ENCODE measurements at places on chromosomes 3 and 15.

GRCh38 chr3:103410231-103410630 is 975.4 kb downstream of the ZPLD1 start:
- no peak for DNase-seq

GRCh38 chr3:157718800-157719199 is 215.6 kb upstream of the VEPH1 start:
- DNase-seq: no peak

GRCh38 chr3:143256416-143256815 is 136.8 kb downstream of the CHST2 start:
- DNase-seq: no peak

DNA sequence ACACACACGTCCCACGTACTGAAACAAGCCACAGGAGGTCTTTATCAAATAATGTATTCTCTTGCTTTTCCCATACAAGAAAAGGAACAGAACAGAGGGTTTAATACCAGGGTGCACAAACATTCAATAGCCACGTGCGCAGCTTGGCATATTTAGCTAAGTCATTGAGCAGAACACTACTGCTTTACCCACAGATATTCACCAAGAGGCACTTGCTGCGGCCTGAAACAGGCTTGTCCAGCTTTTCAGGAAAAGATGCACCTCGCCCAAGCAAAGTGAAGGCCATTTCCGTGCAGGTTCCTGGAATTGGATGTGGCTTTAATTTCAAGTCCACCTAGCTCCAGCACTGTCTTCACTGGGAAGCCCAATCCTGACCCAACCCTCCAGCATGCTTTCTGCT is 17.6 kb downstream of the ZDHHC3 start:
- DNase-seq: no peak

GRCh38 chr3:32104492-32104891 is 1.9 kb upstream of the GPD1L start:
- DNase-seq: no peak

GRCh38 chr15:91380114-91380513 is 280.1 kb downstream of the SV2B start:
- DNase-seq: no peak

DNA sequence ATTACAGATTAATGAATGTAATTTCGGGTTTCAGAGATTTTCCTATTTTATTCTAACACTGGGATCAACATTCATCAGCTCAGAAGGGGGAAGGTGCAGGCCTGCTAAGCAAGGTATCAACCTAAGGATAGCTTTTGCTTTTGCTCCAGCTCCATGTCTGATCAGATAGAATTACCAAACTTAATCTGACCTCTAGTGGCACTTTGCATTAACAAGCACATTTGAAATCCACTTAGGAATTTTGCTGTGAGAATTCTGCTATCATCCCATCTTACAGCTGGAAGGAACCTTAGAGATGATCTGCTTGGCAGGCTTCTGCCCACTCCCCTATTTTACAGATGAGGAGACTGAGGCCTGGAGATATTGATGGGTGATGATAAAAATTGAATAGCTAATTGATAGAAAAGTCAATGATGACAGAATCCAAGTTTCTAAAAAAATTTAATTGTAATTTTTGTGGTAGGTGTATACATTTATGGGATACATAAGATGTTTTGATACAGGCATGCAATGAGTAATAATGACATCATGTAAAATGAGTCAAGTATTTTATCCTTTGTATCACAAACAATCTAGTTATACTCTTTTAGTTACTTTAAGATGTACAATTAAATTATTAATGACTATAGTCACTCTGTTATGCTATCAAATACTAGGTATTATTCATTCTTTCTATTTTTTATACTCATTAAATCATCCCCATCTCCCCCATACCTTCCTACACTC is 209.2 kb upstream of the ZPLD1 start:
- DNase-seq: no peak

DNA sequence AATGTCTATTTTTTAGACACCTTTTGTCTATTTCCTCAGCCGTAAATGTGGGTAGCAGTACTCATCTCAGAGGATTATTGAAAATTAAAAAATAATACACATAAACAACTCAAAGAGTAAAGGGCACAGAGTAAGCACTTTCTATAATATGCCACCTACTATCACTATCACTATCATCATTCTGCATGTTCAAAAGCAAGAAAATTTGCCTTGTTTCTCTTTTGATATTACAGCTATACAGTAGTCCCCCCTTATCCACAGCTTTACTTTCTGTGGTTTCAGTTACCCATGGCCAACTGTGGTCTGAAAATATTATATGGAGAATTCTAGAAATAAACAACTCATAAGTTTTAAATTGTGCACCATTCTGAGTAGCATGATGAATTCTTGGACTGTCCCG is 27.7 kb downstream of the CLASP2 start:
- DNase-seq: no peak

DNA sequence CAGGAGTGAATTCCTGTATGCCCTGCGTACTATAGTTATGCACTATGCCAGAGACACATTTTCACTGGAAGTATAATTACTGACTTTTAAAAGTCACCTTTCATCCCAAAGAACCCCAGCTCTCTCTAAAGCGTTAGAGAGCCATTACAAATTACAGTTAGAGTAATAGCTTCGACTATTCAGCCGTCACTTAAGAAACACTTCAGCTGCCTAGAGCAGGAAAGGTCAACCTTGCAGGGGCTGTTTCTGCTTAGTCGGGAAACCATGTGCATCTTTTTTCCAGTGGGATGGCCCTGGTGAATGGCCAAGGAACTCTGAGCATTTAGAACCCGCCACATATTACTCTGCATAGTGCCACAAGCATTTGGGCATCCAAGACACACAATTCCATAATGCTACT is 235.9 kb downstream of the ARRDC4 start:
- no peak for DNase-seq

- DNase-seq: no peak
These were observed 74.4 kb downstream of the MGLL start for GRCh38 chr3:127747751-127748521.

GRCh38 chr3:119817071-119817470 is 35.2 kb downstream of the NR1I2 start:
- no peak for DNase-seq

DNA sequence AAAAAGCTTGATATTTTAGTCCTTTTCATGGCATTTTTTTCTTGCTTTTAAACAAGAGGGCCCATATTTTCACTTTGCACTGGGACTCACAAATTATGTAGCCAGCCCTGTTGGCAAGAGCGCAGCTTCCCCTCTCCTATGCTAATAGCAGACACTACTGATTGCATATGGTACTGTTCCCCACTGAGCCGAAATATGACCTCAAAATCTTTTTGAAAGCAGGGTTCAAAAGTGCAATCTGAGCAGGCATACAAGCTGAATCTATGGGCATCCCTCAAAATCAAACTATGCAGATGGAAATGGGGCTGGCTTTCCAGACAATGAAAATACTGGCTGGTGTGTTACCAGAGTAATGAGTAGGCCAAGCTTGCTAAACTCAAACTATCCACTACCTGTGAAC is 225.2 kb upstream of the SETMAR start:
- no peak for DNase-seq

DNA sequence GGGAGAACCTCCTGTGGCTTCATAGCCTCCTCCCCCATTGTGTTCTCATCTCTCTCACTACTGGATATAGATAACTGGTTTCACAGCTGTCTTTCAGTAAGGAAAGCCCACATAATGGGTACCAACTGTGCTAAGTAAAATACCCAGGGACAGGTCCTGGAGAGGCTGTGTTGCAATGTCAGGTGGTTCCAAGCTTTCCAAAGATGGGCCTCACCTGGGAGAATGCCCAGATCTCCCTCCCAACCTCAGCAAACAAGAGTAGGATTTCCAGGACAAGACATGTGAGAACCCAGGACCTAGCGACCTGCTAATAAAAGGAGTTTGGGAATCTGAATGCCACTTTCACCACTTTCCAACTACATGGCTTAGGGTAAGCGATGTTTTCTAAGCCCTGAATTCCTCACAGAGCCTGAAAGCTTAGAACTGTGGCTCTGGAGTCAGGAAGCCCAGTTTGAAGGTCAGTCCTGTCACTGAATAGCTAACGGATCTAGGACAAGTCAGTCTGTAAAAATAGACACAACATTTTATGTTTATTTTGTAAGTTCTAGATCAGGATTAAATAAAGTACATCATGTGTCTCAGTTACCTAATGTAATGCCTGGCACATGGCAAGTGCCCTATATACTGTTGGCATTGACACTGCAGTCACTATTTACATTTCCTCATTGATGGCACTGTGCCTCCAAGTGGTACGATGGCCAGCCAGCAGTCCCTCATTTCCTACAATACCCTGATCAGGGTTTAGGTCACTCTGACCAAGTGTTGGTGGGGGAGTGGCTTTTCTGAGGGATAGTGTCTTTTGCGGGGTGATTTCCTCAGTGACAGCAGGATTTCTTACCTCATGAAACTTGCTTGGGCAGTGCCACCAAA is 11.9 kb downstream of the CERS3 start:
- DNase-seq: no peak

DNA sequence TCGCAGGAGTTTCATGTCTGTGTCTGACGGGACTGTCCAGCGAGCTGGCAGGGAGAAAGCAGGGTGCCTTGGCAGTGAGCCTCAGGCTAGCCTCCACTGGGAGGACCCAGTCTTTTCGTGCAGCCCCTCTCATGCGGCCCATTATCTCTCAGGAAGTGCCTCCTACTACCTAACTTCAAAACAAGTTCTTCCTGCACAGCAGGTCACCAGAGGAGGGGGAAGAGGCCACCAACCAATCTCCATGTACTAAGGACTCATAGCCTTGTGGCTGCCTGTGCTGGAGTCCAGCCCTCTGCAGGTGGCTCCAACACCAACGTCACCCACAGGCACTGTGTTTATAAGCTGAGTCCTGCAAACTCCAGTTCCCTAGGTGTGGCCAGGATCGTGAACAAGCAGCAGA is 4.8 kb downstream of the VIPR1 start:
- no peak for DNase-seq

GRCh38 chr3:42678447-42678846 is 6.9 kb upstream of the KLHL40 start:
- DNase-seq: no peak

DNA sequence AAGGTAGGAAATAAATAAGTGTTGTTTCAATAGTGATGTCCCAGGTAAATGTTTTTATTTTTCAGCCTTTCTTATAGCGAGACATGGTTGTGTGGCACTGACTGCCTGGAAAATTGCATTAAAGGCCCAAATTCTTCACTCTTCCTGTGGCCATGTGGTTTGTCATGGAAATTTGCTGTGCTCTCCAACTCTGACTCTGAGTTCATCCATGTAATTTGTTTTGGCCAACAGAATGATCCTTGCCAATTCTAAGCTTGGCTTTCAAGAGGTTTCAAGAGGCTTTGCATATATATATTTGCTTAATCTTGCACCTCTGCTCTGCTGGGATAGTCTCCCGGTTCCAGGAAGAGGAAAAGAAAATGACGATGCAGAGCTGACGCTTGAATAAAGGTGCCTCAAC is 107.5 kb upstream of the ARHGEF26 start:
- DNase-seq: no peak

DNA sequence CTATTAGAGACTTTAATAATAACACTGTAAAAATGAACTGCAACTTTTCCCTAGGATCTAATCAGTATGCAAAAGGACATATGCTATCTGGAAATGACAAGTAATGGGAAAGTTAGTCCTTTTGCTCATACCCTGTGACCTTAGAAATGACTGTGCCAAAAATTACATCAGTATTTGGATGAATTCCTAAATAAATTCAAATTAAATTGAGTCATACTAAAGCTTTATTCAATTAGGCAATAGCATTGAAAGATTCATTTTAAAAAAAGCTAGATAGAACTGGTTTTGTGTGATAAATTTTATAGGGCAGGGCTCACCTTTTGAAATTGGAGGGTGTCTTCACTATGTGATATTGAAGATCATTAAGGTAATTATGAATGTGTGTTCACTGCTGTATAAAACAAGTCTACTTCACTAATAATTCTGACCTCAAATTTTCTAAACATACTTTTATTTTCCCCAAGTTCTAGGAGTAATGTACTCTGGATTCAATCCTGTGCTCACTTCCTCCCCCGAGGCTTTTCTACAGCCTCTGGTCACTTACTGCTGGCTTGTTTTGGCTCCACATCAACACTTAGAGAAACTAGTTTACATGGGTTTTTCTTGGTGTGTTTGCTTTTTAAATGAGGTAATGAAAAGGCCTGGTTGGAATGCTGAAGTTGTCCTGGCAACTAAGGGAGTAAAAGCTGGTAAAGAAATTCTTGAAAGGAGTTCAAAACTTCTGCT is 44.4 kb upstream of the SPTSSB start:
- DNase-seq: no peak

DNA sequence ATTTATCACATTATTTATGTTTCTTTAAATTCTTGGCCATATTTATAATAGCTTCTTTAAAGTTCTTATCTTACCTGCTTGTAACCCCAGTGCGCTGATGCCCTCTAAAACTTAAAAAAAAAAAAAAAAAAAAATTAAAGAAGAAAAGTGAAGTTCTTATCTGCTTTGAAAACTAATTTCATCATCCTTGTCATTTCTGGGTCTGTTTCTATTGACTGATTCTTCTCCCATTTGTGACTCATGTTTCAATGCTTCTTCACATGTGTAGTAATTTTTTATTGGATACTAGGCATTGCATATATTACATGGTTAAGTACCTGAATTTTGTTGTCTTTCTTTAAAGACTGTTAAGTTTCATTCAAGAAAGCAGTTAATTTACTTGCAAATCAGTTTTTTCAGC is 3.4 kb upstream of the SEC22A start:
- DNase-seq: no peak

GRCh38 chr3:157373783-157374182 is 62.9 kb upstream of the PTX3 start:
- DNase-seq: no peak

GRCh38 chr15:74339371-74339770 is 28.1 kb downstream of the CYP11A1 start:
- no peak for DNase-seq

GRCh38 chr3:67535006-67535405 is 119.4 kb downstream of the SUCLG2 start:
- no peak for DNase-seq

- no peak for DNase-seq
These were observed 1038.7 kb downstream of the IGSF11 start for GRCh38 chr3:117995842-117996437.

GRCh38 chr3:189936201-189936945 is 184.3 kb downstream of the P3H2 start:
- no peak for DNase-seq

DNA sequence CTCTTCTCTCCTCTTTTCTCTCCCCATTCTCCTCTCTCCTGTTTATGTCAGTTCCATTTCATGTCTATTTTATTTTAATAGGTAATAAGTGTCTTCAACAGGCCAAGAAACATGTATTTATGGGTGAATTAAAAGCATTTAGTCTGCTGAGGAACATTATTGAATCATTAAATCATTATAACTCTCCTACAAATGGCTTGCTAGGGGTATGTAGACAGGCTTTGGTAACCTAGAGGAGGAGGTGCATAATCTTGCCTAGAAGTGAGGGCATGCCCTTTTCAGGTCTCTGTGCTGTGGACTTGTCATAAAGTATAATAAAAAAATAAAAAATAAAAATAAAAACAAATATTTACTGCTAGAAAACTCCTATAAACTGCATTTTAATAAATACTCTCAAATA is 88.9 kb upstream of the SNTN start:
- DNase-seq: no peak

DNA sequence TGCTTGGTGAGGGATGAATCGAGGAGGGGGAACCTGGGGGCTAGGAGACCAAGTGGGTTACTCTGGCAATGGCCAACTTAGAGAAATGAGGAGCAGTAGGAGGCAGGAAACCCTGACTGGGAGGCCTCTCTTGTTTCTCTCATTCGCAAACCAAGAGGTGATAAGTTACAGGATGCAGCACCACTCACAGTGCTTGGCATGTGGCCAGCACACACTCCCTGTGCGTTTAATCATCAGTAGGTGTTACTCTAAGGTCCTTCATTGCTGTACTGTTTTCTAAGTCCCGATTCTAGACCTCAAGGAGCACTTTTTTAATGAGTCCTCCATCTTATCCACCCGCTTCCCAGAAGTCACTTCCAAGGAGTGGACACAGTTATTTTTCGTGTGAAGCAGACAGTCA is 314.1 kb upstream of the TRIM42 start:
- no peak for DNase-seq

Data from KG1 (cell line).